Breast epithelium (tissue), 4 donors: ENCODE measurements at places on chromosomes 6 and 20. TPM values are rescaled to one million over a fixed set of nuclear protein-coding genes. Genes with fewer than 3 reads are reported as not detected.

Gene VNN1
- total RNA-seq, result 2.6 TPM

Gene ZNF451
- total RNA-seq, result 72.3 TPM

GRCh38 chr6:21182589-21182988 is 411.0 kb upstream of the SOX4 start:
- peaks cover 3% of the 10 kb centered on the region for H3K36me3 ChIP-seq

DNA sequence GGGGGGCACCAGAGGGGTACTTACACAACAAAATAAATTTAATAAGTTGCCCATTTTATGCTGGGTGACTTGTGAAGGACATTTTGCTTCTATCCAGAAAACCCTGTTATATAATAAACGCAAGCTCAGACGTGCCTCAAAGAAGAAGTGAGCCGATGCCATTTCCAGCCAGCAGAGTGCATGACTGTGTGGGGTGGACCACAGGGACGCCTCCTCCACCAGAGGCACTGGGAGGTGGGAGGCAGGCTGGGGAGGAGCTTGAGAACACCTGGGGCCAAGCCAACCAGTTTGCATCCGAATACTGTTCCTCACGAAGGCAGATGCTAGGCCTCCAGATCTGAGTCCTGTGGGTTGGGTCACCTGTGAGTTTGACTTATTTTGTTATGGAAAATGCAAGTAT is 363.8 kb downstream of the RNGTT start:
- H3K4me1 ChIP-seq, result no peaks in the 10 kb centered on the region
- DNase-seq, result no peak
- no peaks in the 10 kb centered on the region for H3K27me3 ChIP-seq
- H3K4me3 ChIP-seq, result no peak overlapping the region

- no peaks in the 10 kb centered on the region for H3K4me1 ChIP-seq
- H3K27me3 ChIP-seq, result no peaks in the 10 kb centered on the region
- H3K36me3 ChIP-seq, result no peaks in the 10 kb centered on the region
- H3K27ac ChIP-seq, result no peak overlapping the region
- no peak for DNase-seq
These were observed 71.4 kb downstream of the ADGB start for GRCh38 chr6:146670161-146670560.

- H3K4me3 ChIP-seq, result no peak overlapping the region
- H3K4me1 ChIP-seq, result no peaks in the 10 kb centered on the region
- H3K27ac ChIP-seq, result no peak overlapping the region
- H3K36me3 ChIP-seq, result no peaks in the 10 kb centered on the region
These were observed 21.6 kb downstream of the TCF15 start for GRCh38 chr20:588476-588875.

GRCh38 chr6:135411339-135411738 is 86.2 kb downstream of the AHI1 start:
- H3K27me3 ChIP-seq, result no peaks in the 10 kb centered on the region
- no peak overlapping the region for H3K4me3 ChIP-seq
- peaks cover 5% of the 10 kb centered on the region for H3K36me3 ChIP-seq
- H3K27ac ChIP-seq, result no peak overlapping the region
- DNase-seq, result no peak
- H3K4me1 ChIP-seq, result no peaks in the 10 kb centered on the region
